ENCODE measurements at places on chromosomes 6 and 20. TPM values are rescaled to one million over a fixed set of nuclear protein-coding genes. Genes with fewer than 3 reads are reported as not detected.
A peak's percentile ranks its signal among the peaks of the same experiment; 100 is the strongest.

DNA sequence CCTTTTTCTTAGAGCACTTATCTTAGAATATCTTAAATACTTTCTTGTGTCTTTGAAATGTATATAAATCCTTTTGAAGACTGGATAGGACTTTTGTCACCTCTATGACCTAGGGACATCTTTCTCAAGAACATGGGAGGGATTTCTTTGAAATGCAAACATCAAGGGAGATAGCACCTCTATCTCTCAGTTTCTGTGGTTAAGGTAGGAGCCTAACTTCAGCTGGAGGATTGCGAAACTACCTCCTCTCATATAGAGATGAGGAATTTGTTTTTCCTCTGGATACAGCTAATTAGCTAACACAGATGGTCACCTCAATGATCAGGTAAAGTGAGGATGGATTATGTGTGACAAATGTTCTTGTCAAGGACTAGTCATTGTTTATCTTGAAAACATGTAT lies 631.3 kb upstream of the IMPG1 start:
- no peak for DNase-seq

- DNase-seq: no peak
Observed at GRCh38 chr6:50939931-50940330, 121.3 kb downstream of the TFAP2B start.

- DNase-seq: no peak
Observed at GRCh38 chr20:34012330-34012729, 18.6 kb downstream of the RALY start.

DNA sequence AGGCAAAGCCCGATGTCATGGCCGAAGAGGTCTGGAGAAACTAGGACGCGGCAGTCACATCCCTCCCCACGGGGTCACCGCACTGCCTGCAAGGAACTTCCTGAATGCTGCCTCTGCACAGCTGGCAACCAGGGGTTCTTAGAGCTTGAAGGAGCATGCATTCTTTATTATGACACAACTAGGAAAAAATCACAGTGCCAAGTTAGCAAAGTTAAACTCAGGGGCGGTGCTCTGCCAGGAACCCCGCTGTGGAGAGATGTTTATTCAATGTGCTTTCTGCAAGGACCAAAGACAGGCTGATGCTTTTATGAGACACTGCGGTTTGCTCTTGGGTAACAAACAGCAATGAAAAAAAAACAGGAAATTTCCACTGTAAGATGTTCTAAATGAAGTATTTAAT lies 287.3 kb upstream of the FOXQ1 start:
- peak; percentile 5 for DNase-seq

Gene C20orf144
- not detected for total RNA-seq

DNA sequence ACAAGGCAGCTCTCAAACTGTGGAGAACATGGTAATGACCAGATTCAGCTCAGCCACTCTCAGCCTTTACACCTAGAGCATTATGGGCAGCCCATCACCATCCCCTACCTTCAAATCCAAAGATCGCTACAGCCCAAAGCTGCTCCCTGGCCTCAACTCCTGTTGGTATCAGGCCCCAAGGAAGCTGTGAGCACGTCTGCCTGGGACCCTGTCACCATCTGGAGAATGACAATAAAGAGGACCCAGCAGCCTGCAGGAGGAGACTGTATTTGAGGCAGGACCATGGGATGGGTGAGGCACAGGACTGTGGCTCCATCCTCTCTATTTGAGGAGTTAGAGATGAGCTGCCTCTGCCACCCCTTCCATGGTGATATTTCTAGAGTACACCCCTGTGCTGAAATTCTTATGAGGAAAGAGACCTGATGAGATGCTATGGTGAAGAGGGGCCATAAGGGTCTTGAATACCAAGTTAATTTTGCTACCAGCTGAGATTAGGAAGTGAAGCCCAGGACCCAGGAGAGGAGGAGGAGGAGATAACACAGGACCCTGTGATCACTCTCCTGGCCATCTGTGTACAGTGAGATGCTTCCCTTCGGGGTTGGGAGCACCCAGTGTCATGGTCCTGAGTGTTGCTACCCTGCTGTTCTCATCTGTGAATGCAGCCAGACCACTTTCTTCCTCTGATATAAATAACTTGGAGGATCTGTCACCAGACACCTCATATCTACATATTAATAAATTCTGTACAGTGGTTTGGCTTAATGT lies 19.6 kb upstream of the MICB start:
- DNase-seq: no peak

- DNase-seq: no peak
Observed at GRCh38 chr6:168575346-168576098, 134.5 kb downstream of the SMOC2 start.

DNA sequence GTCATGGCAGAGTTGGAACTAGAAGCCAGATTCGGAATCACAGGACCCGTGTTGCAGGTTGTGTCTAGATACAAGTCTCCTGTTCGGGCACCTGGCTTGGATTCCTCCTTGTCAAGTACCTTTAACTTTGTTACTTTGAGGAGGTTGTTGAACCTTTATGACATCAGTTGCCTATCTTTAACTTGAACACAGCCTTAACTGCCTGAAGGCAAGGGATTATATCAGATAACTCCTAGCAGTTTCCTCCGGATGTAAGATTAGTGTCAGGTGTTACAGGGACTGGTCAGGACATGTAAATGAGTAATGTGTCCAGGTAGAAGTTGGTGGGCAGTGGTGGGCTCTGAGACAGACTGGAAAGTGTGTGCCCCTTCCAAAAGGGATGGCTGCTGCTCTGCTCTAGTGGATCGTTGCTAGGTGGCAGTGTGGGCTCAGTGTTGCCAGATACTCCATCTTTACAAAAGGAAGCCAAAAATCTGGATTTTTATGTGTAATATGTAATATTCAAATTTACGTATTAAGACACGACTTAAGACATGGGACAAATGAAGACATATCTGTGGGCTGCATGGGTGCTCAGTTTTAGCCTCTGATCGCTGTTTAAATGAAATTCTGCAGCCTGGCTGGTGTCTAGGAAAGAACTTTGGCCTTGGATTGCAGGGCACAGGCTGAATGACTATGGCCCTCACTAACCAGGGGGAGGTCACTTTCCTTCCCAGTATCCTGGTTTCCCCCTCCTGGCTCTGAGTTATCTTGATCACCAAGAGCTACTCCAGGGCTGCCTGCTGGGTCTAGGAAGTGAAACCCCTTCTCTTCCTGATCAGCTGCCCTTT lies 27.1 kb downstream of the CHMP4B start:
- DNase-seq: no peak

DNA sequence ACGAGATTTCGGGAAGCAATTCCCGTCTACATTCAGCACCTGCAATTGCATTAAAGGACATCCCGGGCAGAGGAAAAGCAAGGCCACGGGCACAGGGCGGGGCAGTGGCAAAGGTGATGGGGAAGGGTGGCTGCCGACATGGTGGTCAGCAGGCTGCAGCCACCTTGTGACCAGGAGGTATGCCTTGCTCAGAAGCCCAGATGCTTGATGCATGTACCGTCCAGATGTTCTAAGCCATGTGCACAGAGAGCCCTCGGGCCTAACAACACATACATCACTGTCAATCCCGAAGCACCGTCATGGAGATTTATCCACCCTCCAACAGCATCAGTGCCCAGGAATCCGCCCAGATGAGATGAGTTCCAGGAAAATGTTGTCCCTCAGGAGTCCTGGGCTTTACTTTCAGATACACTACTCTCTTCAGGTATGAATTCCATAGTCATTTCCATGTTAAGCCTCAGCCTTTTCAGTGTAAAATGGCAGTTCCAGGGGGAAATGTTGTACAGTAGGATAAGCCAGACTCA lies 77.8 kb upstream of the FRMD1 start:
- DNase-seq: peak; percentile 16

- DNase-seq: peak; percentile 61
Observed at GRCh38 chr20:10837901-10838300, 164.1 kb upstream of the JAG1 start.

GRCh38 chr20:51389543-51390264 lies 152.8 kb downstream of the NFATC2 start:
- DNase-seq: no peak

- no peak for DNase-seq
Observed at GRCh38 chr6:39009476-39009875, 39.1 kb upstream of the GLP1R start.

GRCh38 chr6:136772685-136773472 lies 19.4 kb downstream of the MAP3K5 start:
- DNase-seq: peak; percentile 20

Gene SLC2A10
- 12.7 TPM for total RNA-seq

Gene SAMHD1
- total RNA-seq: 99.7 TPM

- DNase-seq: peak; percentile 52
Observed at GRCh38 chr6:101818051-101818450, 424.5 kb downstream of the GRIK2 start.

- no peak for DNase-seq
Observed at GRCh38 chr6:166488076-166488685, 98.3 kb downstream of the RAMACL start.

All from astrocyte (in vitro differentiated cells and primary cell).